Pancreas (tissue), 10 donors: ENCODE measurements at places on chromosomes 13 and 19. TPM values are rescaled to one million over a fixed set of nuclear protein-coding genes. Genes with fewer than 3 reads are reported as not detected.
A peak's percentile ranks its signal among the peaks of the same experiment; 100 is the strongest.

DNA sequence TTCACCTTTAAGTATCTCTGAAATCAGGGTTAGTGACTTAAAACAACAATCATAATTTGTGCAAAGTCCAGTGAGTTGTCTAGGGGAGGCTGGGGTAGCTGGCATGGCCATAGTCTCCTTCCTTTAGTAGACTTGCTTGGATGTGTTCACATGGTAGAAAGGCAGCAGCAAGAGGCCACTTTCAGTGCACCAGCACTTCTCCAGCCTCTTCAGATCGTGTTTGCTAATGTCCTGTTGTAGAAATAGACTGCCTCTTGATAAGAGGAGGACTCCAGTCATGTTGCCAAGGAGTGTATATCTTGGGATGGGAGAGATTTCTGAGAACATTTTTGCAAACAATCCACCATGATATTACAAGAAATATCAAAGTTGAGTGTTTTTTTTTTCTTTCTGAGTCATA lies 22.9 kb downstream of the WDFY2 start:
- no peak for DNase-seq
- no peak overlapping the region for H3K27ac ChIP-seq
- H3K4me3 ChIP-seq, result no peak overlapping the region
- no peaks in the 10 kb centered on the region for H3K36me3 ChIP-seq

- no peaks in the 10 kb centered on the region for H3K36me3 ChIP-seq
- no peak for DNase-seq
- peaks cover 43% of the 10 kb centered on the region for H3K4me1 ChIP-seq
- no peaks in the 10 kb centered on the region for H3K27me3 ChIP-seq
- peak overlapping the region; percentile 70 for H3K27ac ChIP-seq
- no peak overlapping the region for H3K4me3 ChIP-seq
These were observed 35.9 kb downstream of the RAB20 start for GRCh38 chr13:110525328-110526319.

GRCh38 chr13:33033051-33033812 lies 17.0 kb downstream of the KL start:
- no peaks in the 10 kb centered on the region for H3K36me3 ChIP-seq
- no peak for DNase-seq
- no peaks in the 10 kb centered on the region for H3K4me1 ChIP-seq
- no peak overlapping the region for H3K27ac ChIP-seq
- H3K4me3 ChIP-seq, result no peak overlapping the region

DNA sequence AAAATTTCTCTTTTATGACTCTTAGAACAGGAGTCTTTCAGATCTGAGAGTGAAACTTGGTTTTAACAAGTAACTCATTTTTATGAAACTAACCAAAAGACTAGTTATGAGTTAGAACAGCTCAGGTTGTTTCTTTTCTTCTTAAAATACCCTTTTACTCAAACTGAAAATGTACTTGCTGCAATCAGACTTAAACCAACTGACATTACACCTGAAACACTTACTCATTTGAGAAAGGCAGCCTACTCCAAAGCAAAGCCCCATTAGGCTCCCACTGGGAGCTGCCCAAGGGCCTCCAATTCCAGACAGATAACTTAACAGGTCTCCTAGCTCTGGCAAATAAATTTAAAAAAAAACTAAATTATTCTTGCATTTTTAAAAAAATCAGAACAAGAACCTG lies 3.6 kb downstream of the FOXO1 start:
- H3K4me3 ChIP-seq, result peak overlapping the region; percentile 88
- H3K4me1 ChIP-seq, result peaks cover 28% of the 10 kb centered on the region
- DNase-seq, result no peak
- H3K36me3 ChIP-seq, result no peaks in the 10 kb centered on the region
- no peaks in the 10 kb centered on the region for H3K27me3 ChIP-seq

DNA sequence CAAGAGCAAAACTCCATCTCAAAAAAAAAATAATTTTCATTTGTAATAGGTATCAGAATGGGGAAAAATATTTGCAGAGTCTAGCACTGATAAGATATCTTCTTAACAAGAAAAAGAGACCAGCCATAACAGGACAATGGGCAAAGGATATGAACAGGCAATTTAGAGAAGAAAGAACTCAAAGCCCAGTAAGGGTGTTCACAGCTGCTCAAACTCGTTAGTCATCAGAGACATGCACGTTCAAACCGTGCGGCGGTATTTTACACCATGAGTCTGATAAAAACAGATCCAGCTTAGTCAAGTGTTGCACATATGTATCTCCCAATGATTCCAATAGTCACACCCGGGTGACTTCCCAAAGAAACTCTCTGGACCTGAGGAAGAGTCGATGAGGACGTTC lies 13.7 kb upstream of the NCCRP1 start:
- no peaks in the 10 kb centered on the region for H3K27me3 ChIP-seq
- no peaks in the 10 kb centered on the region for H3K36me3 ChIP-seq
- DNase-seq, result no peak
- H3K4me3 ChIP-seq, result no peak overlapping the region

GRCh38 chr13:28012383-28012782 lies 23.9 kb upstream of the URAD start:
- H3K27me3 ChIP-seq, result no peaks in the 10 kb centered on the region
- no peak overlapping the region for H3K27ac ChIP-seq
- no peaks in the 10 kb centered on the region for H3K4me1 ChIP-seq
- no peaks in the 10 kb centered on the region for H3K36me3 ChIP-seq
- H3K4me3 ChIP-seq, result no peak overlapping the region

DNA sequence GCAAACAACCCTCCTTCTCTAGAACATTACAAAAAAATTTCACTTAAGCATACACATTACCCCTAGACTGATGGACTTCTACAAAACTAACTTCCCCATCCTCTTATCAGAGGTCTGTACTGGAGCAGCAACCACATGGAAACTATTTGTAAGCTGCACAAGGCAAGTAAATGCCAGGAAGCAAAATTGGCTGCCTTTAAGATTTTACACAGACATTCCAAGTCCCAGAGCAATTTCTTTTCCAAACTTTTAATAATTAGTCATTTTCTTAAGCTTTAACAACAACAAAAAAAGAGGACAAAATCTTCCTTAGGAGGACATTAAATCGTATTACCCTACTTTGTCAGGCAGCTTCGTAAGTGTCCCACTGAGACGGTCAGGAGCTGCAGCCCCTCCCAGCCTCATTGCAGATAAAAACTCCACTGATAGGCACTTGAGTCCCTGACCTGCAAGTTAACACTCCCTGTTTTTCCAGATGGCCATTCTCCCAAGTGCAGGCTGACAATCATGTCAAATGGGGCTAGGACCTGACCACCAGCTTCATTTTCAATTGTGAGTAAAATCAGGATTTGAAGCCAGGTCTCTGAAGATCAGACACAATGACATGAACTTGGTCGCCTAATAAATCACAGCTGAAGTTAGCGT lies 680.1 kb downstream of the DIAPH3 start:
- peaks cover 3% of the 10 kb centered on the region for H3K4me1 ChIP-seq
- H3K4me3 ChIP-seq, result no peak overlapping the region
- no peaks in the 10 kb centered on the region for H3K27me3 ChIP-seq
- DNase-seq, result peak; percentile 63
- peak overlapping the region; percentile 27 for H3K27ac ChIP-seq

DNA sequence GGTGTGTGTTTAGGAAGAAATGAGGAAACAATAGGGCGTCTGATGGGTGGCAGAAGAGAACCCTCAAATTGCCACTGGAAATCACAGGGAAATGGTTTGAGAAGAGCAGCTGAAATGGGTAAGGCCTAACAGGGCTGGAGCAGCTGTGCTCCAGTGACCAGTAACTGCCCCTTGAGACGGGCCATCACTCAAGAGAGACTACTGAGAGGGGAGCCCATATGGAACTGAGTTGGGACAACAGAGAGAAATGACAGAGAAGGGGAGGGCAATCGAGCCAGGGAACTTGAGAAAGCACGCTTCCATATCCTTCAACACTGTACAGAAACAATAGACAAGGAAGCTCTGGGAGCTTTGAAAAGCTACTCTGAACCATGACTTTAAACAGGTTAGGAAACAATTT lies 175.2 kb upstream of the RNF113B start:
- no peak overlapping the region for H3K27ac ChIP-seq
- no peaks in the 10 kb centered on the region for H3K27me3 ChIP-seq
- H3K36me3 ChIP-seq, result no peaks in the 10 kb centered on the region

- DNase-seq, result no peak
- H3K36me3 ChIP-seq, result no peaks in the 10 kb centered on the region
- H3K4me1 ChIP-seq, result no peaks in the 10 kb centered on the region
- no peak overlapping the region for H3K27ac ChIP-seq
These were observed 28.7 kb upstream of the SLC7A10 start for GRCh38 chr19:33254245-33254824.

GRCh38 chr19:16381756-16382401 lies 57.3 kb downstream of the KLF2 start:
- DNase-seq, result no peak
- H3K27ac ChIP-seq, result no peak overlapping the region
- no peaks in the 10 kb centered on the region for H3K27me3 ChIP-seq
- H3K36me3 ChIP-seq, result peaks cover 9% of the 10 kb centered on the region
- no peaks in the 10 kb centered on the region for H3K4me1 ChIP-seq
- no peak overlapping the region for H3K4me3 ChIP-seq

DNA sequence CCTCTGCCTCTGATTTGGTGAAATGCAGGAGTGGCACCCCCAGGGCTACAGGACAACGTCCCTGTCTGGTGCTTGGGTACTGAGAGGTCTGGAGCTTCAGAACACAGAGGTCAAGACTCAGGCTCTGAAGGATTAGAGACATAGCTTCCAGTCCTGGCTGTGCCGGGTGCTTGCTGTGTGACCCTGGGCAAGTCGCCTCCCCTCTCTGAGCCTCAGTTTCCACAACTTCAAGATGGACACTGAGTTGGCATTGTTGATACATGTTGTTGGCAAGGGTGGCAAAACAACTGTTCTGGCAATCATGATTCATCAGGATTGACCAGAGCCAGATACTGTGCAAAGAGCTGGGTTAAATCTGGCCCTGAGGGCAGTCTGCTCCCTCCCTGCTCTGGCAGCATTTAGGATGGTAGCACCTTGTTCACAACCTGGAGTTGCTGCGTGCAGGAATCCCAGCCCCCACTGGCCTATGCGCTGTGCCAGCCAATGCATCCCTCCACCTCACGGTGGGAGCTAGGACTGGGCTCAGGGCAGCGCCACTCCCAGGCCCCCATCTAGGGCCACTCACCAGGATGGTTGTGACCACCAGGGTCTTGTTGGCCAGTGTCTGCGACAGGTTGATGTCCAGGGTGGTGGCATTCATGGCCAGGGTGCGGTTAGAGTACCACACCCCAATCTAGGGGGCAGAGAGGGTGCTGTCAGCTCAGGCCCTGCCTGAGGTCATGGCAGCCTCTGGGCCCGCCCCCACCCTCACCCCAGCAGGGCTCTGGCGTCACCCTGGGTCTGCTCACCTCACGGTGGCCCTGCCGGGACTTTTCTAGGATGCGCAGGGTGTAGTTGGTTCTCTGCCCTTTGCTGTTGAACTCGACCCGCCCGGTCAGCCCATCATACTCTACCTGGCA lies 16.7 kb downstream of the GRIK5 start:
- DNase-seq, result no peak
- no peak overlapping the region for H3K4me3 ChIP-seq
- H3K27ac ChIP-seq, result no peak overlapping the region
- H3K27me3 ChIP-seq, result no peaks in the 10 kb centered on the region

- H3K27ac ChIP-seq, result no peak overlapping the region
- H3K27me3 ChIP-seq, result no peaks in the 10 kb centered on the region
- no peak for DNase-seq
- H3K36me3 ChIP-seq, result no peaks in the 10 kb centered on the region
- H3K4me3 ChIP-seq, result no peak overlapping the region
- H3K4me1 ChIP-seq, result no peaks in the 10 kb centered on the region
These were observed 288.5 kb downstream of the NALCN start for GRCh38 chr13:101127741-101128353.

LGALS4 gene
- 52.6 TPM for total RNA-seq

- H3K36me3 ChIP-seq, result no peaks in the 10 kb centered on the region
- H3K27ac ChIP-seq, result no peak overlapping the region
- DNase-seq, result no peak
These were observed 1344.6 kb downstream of the OLFM4 start for GRCh38 chr13:54373211-54373610.

DACT3 gene
- 0.44 TPM for total RNA-seq

ACP5 gene
- 11.4 TPM for total RNA-seq

FAM124A gene
- total RNA-seq, result 0.75 TPM

DNA sequence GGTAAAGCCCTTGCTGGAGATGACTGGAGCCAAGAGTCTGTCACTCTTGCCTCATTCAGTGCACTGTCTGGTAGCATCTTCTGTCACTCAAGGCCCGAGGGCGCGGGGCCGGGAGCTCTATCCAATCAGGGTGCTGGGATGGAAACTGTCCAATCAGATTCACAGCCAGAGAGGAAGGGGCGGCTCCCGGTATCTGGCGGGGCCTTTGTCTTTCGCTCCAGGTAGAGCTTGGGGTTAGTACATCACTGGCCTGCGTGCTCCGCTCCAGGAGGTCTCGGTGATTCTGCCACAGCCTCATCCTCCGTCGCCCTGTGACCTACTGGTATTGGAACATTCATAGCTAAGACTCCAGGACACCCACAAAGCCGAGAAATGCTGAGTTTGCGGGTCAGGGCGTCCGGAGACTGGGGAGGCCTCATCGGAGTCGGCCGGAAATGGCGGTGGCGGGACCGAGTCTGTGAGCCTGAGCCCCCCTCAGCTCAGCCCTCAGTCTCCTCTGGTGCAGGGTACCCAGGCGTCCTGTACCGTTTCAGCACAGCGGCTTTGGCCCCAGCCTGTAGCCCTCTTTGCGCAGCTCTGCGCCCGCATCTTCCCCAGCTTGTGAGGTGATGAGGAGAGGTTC lies 20.6 kb upstream of the ZNF430 start:
- no peaks in the 10 kb centered on the region for H3K4me1 ChIP-seq
- peak; percentile 76 for DNase-seq
- H3K4me3 ChIP-seq, result peak overlapping the region; percentile 4
- H3K27ac ChIP-seq, result no peak overlapping the region

REEP6 gene
- 22.0 TPM for total RNA-seq

DNA sequence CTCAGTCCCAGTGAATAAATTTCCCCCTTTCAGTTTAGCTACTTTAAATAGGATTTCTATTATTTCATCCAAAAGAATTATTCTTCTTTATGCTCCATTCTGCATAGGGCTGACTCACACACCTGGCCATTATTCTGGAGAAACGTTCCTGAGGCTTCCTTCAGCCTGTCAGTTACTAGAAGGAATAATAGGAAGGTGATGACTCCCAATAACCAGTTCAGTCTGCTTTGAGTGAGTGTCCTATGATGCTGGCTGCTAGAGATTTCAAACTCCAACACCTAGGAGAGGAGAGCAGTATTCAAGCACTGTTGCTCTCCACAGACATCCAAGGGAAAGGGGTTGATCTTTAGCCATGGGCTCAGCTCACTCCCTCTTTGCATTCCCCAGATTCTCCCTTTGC lies 117.8 kb downstream of the KCTD12 start:
- H3K4me3 ChIP-seq, result no peak overlapping the region
- H3K36me3 ChIP-seq, result no peaks in the 10 kb centered on the region
- no peaks in the 10 kb centered on the region for H3K27me3 ChIP-seq

FUT1 gene
- total RNA-seq, result 15.5 TPM

DNA sequence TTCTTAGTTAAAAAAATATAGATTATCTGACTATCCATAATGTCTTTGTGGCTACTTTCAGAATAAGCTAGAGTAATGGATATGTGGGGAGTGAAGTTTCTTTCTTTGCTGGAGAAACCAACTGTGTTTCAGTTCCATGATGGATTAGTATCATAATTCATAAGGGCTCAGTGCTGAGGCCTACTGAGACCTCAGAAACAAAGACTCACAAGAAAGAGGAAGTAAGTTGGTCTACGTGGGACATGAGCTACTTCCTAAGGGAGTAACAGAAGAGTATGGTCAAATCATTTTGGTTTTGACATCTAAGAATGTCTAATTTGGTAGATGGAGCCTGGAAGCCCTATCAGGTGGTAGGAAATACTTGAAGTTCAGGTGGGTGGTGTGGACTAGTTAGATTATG lies 99.0 kb upstream of the HTR2A start:
- no peaks in the 10 kb centered on the region for H3K4me1 ChIP-seq
- H3K27me3 ChIP-seq, result no peaks in the 10 kb centered on the region
- H3K4me3 ChIP-seq, result no peak overlapping the region
- H3K36me3 ChIP-seq, result no peaks in the 10 kb centered on the region
- H3K27ac ChIP-seq, result no peak overlapping the region
- no peak for DNase-seq
